ENCODE measurements at places on chromosomes 5 and 9.

GRCh38 chr5:113218200-113218599 is 216.6 kb downstream of the TSSK1B start:
- DNase-seq: no peak

GRCh38 chr9:135757356-135757755 is 55.4 kb downstream of the KCNT1 start:
- no peak for DNase-seq

GRCh38 chr5:158816011-158816696 is 283.6 kb downstream of the EBF1 start:
- no peak for DNase-seq

- DNase-seq: no peak
Measured at GRCh38 chr9:113349445-113350094, at the start of gene BSPRY. TSS of gene BSPRY (plus strand) at chr9:113349541. CDS start at chr9:113349580, 39 bp downstream.

DNA sequence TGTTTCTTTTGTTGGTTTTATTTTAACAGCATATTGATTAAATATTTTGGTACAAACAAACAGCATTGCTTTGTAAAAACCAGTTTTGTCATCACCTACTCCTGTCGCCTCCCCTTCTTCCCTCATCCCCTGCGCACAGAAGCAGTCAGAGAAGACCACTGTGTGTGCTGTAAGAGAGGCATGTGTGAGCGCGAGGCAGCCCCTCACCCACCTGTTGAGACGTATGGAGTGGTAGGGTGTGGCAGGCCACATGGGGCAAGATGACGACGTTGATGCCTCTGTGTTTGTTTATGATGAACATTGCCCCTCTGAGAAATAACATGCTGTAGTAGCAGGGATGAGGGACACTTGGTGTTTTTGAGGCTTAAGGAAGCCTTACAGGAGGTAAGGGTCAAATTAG is 71.3 kb downstream of the GPR21 start:
- no peak for DNase-seq

DNA sequence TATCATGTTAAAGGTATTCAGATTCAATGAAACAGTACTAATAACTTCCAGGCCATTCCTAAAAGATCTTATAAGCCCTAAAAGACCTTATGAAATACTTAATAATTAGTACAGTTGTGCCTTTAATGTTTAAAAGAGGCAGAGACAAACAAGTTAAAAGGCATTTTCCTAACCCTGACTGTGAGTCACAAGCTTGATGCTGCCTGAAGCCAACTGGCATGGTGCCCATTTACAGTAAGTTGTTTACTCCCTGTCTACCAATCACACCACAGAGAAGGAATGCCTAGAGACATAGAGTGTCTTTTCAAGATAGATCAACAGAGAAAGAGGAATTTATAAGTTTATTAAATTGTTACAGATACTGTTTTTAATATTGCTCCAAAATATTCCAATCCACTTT is 47.8 kb downstream of the NR3C1 start:
- DNase-seq: no peak

GRCh38 chr5:125559296-125559695 is 812.9 kb upstream of the ZNF608 start:
- no peak for DNase-seq

DNA sequence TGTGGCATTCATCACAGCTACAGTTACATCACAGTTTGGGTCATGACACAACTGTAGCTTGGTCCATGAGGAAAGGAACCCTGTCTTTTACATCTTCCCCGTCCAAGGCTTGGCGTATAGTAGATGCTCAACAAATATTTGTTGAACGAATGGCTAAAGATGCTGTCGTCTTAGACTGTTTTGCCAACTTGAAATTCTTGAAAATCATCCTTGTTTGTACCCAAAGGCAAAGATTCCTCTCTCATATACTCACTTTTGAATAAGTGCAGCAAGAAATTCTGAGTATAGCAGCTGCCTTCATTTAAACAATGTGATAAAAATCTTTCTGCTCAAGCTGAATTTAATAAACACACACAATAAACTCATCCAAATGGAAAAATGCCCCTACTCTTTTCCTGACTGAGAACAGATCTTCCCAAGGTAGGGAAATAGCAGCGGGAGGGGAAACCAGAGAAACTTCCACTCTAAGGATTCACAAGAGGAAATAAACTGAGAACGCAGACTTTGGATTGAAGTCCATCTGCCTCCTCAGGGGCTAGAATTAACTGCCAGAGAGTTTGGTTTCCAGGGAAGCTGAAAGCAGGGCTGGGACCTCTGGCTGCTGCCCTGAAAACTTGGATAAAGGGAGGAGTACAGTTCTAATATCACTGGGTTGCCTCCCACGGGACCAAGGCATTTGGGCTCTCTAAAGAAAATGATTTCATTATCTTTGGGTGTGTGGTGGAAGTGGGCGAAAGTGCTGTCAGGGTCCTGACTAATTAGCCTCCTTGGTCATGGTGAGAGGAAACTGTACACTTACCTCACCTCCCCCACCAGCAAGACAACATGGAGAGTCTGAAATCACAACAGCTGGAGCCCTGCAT is 99.1 kb downstream of the DPYSL3 start:
- no peak for DNase-seq

DNA sequence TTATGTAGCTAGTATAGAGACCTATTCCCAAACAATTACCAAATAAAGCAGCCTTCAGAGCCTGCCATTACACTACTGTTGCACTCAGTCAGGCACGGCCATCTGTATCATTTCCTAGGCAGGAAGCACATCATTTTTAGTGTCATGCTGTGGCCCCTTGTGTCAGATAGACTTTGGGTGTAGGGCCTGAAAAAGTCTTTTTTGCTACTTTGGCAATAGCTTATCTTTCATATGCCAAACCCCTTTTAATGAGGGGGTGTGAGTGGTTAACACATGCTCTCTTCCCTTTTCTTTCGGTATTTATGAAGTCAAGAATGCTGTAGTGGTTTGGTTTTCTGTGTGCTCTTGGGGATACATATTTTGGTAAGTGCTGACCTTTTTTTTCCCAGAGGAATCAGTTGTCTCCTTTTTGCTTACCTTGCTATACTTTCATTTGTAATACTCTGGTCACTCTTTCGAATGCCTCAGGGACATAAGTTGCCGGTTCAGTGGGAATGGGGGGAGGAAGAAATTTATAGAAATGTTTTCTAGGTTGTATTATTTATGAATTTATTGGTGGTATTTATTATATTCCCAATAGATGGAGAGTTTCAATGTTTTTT is 209.8 kb downstream of the CSNK1G3 start:
- DNase-seq: no peak

DNA sequence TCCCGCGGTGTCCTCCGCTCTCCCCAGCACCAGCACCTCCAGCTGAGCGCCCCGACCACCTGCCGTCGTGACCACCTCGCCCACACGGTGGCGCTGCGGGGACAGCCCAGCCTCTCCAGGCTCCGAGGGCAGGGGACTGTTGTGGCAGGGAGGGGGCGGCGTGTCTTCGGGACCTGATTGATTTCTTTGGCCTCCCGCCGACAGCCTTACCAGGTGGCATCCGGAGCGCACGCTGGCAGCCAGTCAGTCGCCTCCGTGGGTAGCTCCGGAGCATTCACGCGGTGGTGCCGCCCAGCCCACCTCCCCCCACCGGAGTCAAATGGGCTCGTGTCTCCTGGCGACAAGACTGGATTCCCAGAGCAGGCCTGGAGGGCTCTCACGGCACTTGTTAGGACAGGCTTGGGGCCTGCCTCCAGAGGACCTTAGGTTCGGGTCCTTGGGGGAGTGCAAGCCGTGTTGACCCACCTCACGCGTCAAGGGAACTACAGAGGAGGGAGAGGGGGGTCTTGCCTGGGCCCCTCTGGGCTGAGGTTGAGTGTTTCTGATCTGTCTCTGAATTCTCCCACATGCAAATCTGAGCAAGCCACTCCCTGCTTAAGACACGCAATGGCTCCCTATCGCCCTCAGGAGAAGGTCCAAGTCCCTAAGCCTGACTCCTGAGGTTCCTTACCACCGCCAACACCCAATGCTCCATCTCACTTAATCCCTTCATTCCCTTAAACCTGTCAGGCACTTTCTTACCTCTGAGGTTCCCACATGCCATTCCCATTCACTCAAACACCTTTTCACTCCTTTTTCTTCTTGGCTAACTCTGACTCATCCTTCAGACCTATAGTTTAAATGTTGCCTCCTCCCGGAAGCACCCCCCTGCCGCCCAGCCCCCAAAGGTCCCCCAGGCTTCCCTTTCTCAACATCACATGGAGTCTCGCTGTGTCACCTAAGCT is 51.2 kb upstream of the GGTA1 start:
- DNase-seq: peak; percentile 58

DNA sequence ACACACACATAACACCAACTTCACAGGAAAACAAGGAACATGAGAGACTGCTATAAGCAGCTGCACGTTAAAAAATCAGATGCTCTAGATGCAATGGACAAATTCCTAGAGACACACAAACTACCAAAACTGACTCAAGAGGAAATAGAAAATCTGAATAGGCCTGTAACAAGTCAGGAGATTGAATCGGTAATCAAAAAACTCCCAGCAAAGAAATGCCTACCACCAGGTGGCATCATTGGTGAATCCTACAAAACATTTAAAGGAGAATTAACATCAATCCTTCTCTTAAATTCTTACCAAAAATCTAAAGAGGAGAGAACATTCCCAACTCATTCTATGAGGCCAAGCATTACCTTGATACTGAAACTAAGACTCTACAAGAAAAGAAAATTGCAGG is 54.9 kb downstream of the NDST1 start:
- peak; percentile 7 for DNase-seq

DNA sequence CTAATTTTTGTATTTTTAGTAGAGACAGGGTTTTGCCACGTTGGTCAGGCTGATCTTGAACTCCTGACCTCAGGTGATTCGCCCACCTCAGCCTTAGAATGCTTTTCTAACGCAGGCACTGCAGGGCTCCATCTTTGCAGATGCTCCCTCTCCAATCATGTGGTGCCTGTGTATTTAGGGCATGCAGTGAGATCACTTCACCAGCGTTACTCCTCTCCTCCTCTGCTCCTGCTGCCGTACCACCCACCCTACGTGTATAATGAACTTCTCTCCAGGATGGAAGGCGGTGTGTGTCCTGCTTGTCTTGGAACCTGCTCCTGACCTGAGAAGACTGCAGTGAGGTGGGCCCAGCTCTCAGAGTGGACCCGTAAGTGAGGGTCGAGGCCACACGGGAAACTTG is 13.6 kb upstream of the CFAP157 start:
- DNase-seq: no peak

DNA sequence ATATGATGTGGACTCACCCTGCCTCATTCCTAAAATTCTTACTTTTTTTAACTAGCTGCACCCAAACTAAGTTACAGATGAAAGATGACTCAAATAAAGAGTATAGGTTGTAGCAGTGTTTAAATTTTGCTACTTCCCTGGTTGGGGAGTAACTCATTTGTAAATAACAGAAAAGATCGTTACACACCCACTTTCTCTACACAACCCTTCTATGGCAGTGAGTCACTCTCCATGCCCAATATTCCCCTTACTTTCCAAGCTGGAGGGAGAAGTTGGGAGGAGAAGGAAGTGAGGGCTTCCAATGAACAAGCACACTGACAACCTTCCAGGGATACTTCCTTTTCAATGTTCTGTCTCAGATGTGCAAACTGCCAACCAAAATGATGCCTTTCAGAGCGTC is 1.9 kb downstream of the RASEF start:
- DNase-seq: no peak

DNA sequence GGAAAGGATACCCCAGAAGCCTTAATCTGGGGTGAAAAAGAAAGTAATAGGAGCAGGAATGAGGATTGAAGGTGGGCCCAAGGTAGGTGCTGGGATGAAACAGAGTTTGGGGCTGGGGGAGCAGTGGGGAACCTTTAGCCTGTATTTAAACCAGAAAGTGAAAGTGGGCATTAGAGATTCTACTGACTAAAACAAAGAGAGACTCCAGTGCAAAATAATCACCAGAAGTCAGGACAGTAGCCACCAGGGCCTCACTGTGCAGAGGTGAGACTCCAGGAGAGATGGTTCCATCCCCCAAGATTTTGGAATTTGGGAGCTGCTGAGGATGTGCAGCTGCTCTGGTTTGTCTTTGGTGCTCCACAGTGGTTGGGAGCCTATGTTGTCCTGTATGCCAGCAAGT is 13.1 kb downstream of the DNAJB5 start:
- DNase-seq: no peak

DNA sequence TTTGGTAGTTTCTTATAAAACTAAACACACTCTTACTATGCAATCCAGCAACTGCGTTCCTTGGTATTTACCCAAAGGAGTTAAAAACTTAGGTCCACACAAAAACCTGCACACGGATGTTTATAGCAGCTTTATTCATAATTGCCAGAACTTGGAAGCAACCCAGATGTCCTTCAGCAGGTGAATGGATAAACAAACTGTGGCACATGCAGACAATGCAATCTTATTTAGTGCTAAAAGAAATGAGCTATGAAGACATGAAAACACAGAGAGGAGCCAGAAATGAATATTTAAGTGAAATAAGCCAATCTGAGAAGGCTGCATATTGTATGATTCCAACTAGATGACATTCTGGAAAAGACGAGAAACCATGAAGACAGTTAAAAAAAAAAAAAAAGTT is 10.7 kb downstream of the WNK2 start:
- no peak for DNase-seq

DNA sequence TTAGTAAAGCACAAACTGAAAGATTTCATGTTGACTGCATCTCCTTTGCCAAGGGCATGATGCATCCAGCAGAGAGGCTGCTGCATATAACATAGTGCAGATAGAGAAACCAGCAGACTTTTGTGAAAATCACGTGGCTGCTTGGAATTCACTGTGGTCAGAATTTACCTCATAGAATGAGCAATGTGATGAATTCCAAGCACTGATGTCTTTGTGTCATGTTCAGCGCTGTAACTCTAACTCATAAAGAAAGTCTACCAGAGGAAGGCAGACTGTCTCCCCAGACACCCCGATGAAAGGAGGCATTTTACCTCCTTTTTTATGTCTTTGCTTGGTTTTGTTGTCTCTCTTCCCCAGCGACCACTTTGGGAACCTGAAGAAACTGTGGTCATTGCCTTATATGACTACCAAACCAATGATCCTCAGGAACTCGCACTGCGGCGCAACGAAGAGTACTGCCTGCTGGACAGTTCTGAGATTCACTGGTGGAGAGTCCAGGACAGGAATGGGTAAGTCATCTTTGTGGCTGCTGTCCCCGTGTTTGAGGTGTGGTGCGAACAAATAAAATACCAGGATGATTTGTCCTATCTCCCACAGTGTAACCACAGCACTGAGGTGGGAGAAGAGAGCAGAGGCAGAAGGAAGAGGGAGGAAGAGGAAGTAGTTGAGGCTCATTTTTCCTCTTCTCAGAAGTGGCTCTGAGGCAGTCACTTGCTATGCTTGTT is 42.0 kb downstream of the ITK start:
- DNase-seq: peak; percentile 71

- DNase-seq: no peak
Measured at GRCh38 chr9:93708289-93708986, 132.1 kb downstream of the PHF2 start.

- DNase-seq: no peak
Measured at GRCh38 chr5:6714226-6715041, 1.2 kb downstream of the TENT4A start.

- no peak for DNase-seq
Measured at GRCh38 chr5:167319243-167319642, 972.2 kb upstream of the WWC1 start.
